ENCODE measurements at places on chromosomes 11 and 22. TPM values are rescaled to one million over a fixed set of nuclear protein-coding genes. Genes with fewer than 3 reads are reported as not detected.

GRCh38 chr11:131138731-131139130 lies 222.5 kb upstream of the SNX19 start:
- no peak for DNase-seq

DNA sequence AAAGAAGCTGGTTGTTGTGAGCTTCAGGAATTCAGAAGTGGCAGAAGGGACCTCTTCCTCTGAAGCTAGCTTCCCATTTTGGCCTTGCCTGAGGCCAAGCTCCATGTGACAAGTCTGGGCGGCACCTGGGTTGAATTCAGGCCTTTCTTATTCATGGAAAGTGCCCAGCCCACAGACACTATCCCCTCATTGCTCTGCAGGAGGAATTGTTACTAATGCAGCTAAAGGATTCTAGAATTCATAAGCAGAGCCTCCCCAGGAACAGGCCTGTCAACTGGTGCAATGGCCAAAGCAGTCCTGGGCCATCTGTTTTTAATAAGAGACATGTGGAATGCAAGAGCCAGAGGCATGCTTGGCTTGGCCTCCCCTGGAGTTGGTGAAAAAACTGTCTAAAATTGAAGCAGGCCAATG lies 71.4 kb downstream of the SLC1A2 start:
- DNase-seq, result no peak

- no peak for DNase-seq
Observed at GRCh38 chr11:114166897-114167323, 107.4 kb downstream of the ZBTB16 start.

SOX6 gene
- 21.0 TPM for total RNA-seq

DNA sequence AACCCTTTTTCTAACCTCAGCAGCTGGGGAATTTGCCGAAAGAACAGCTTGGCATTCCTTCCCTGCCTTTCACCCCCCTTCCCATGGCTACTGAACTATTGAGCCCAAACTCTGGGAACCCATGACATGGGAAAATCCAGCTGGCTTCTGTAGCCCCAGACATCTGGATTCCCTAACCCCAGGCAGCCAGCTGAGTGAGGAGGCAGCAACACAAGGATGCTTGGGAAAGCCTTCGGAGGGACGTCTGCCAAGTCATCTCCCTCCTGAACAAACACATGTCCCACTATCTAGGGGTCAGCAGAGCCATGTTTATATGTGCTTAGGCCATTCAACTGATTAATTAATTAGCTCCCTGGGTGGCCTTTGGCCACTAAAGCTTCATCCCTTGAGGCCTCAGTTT lies 21.6 kb downstream of the LRRC55 start:
- no peak for DNase-seq

DNA sequence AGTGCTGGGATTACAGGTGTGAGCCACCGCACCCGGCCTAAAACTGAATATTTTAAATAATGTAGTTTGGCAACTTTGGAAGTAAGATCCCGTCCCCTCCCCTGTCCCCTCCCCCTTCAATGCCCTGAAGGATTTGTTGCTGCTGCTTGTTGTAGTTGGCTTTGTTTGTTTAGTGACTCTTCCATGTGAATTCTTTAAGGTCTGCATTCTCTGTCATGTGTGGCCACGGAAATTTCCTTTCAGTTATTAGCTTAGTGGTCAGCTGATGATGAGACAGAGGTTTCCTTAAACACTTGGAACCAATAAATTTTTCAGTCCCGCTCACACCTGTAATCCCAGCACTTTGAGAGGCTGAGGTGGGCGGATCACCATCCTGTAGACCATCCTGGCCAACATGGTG lies 109.9 kb downstream of the MPPED1 start:
- DNase-seq, result no peak

GRCh38 chr11:131839326-131839725 lies 468.9 kb downstream of the NTM start:
- no peak for DNase-seq

Data from endothelial cell (in vitro differentiated cells).